ENCODE measurements at places on chromosomes 1 and 21. TPM values are rescaled to one million over a fixed set of nuclear protein-coding genes. Genes with fewer than 3 reads are reported as not detected.

GRCh38 chr1:39381839-39382238 lies 109.6 kb upstream of the BMP8A start:
- DNase-seq, result peak; percentile 58

DNA sequence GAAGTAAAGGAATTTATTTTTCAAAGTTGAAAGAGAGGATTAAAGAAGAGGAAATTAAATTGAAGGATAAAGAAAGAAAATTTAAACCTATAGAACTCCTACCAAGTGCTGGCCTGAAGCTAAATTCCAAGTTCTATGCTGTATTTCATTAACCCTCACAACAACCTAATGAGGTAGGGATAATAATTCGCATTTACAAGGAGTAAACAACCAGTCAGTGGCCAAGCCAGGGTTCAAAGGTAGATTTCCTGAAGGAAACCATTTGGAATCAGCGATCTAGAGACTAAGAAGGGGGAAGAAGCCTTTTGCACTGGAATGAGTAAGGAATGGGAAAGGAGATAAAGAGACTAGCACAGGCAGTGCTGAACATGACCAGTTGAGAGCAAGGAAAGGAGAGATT lies 265.8 kb upstream of the ST6GALNAC5 start:
- no peak for DNase-seq

Gene FCRL5
- 0.63 TPM for total RNA-seq

Gene IL19
- total RNA-seq, result not detected

GRCh38 chr1:234230414-234230862 lies 142.8 kb upstream of the COA6 start:
- DNase-seq, result no peak

DNA sequence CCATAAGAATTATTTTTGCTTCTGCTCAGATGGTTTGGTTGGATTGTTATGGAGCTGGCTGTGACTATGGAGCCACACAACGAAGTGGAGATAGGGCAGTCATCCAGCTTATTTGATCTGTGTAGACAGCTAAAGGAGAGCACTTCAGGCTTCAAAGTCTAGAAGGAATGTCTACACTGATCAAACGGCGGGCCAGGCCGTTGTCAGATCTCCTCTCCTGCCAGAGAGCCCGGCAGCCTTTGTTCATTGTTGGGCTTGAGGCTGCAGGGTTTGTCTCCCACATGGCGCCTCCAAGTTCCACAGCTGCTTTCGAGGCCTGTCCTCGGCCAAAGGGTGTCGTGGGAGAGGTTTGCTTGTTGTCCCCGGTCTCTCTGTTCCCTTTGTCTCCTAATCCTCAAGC lies 2.8 kb upstream of the STMN1 start:
- no peak for DNase-seq

Gene LCE2A
- total RNA-seq, result not detected

Gene RIPPLY3
- not detected for total RNA-seq

Gene PRRC2C
- total RNA-seq, result 181 TPM

- no peak for DNase-seq
These were observed 169.6 kb downstream of the TGFBR3 start for GRCh38 chr1:91716339-91716738.

GRCh38 chr1:87024936-87025540 lies 110.6 kb downstream of the HS2ST1 start:
- no peak for DNase-seq

DNA sequence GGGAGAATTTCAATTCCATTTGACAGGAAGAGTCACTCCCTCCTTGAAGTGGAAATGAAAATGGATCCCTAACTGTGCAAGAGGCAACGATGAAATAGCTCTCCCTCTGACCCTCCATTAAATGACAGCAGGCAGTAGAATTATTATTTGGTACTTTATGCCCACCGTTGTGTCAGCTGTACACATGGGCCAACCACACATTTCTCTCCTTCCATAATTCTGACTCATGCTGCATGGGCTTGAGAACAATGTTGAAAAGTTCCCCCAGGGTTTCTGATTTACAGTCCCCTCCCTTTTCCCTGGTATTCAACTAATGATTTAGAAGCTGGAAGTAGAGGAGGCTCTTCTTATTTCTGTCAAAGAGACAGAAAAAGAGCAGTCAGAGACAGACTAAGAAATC lies 103.5 kb downstream of the RGS7 start:
- DNase-seq, result no peak

Gene ELAPOR1
- 1.5 TPM for total RNA-seq

Gene GJB3
- 0.21 TPM for total RNA-seq
